CD4-positive, alpha-beta T cell treated with Interleukin-6 at 100 ng/mL for 8 hours (primary cell): ENCODE measurements at places on chromosomes 2 and 18.

- DNase-seq = no peak
These were observed 25.8 kb upstream of the LRP2 start for GRCh38 chr2:169388161-169388560.

DNA sequence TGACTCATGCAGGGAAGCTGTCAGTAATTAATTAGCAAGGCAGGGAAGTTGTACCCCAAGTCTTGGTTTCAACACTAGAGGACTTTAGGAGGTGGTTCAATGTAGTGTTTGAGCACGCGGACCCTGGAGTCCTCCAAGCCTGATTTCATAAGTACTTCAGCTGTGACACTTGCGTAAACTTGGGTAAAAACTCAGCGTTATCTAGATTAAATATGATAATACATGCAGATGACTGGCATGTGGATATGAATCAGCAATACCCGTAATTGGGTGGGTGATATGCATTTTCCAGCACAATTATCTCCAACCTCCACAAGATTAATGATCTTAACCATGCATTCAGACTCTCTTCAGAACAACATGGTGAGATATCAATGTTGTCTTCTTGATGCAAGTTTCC, 5.2 kb downstream of the UGT1A7 start:
- DNase-seq = no peak

- no peak for DNase-seq
These were observed 195.6 kb upstream of the MC4R start for GRCh38 chr18:60568220-60568619.

DNA sequence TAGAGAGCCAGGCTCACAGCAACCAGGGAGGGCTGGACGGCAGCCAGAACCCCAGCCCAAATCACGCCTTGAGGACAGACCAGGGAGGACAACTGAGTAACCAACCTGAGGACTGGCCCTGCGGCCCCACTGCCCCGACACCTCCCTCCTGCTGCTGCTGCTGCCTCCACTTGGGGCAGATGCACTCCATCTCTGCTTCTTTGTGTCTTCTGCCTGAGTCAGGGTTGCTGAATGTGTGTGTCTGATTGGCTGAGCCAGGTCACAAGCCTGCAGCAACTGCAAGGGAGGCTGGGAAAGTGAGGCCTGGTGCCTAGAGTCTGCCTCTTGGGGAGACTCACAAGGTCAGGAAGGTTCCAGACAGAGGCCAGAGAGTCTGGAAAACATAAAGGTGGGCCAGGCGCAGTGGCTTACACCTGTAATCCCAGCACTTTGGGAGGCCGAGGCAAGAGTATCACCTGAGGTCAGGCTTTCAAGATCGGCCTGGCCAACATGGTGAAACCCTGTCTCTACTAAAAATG, 83.4 kb downstream of the ZFP36L2 start:
- peak; percentile 64 for DNase-seq

DNA sequence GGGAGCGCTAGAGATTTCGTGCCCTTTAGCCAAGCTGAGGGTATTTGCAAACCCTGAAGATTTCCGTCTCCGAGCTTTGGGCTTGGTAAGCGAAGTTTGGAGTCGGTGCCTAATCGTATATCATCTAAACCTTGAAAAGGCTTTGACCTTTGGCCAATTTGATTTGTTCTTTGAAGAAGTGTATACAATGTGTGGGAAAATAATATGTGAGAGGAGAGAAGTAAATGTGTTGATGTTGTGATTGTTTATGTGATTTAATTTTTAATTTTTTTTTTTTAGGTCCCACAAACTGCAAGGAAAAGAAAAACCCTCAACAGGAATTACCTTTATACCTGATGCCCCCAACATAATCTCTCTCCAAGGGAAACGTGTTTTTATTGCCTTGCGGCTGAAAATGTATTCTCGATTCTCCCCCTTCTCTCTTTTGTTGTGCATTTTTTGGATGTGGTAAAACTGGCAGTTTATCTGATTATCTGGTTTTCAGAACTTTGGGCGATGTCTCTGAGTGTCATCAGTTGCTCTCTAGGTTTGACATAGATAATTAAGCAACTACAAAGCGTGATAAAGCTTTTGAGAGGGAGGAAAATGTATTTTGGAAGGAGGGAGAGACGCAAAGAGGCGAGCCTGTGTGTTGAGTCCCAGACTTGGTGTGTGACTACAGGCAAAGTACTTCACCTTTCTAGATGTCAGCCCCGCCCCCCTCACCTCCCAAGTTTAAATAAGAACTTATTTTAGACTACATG, 912 bp upstream of the FBXO11 start:
- DNase-seq = peak; percentile 46

DNA sequence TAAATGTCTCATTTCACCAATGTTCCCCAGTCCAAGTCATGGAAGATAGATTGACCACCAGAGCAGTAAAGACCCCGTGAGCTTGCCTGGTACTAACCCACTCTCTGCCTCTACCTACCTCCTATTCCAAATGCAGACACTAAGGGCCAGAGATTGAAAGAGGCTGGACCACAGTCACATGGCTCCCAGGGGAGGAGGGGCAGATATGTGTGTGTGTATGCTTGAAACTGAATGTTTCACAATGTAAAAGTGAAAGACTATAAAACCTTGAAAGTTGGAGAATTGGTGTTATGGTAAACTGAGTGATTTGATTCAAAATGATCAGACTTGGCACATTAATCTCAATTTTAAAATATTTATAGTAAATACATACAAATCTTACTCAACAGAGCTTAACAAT, 21.7 kb upstream of the KLHL29 start:
- DNase-seq = no peak

DNA sequence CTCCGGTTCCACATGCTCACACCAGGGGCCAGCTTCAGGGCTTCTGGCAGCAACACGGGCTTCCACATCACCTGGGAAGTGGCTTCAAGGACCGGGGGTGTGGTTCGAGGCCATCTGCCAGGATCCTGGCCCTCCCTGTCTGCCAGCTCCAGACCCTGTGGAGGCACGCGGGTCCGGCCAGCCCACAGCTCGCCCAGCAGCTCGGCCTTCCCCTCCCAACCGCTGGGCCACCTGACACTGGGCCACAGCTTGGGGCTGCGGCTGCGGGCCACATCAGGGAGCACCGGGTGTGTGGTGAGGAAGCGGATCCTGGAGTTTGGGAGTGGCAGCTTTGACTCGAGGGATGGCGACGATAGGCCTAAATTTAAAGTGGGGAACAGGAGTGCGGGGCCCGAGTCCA, 7.0 kb downstream of the C2orf81 start:
- DNase-seq = no peak

DNA sequence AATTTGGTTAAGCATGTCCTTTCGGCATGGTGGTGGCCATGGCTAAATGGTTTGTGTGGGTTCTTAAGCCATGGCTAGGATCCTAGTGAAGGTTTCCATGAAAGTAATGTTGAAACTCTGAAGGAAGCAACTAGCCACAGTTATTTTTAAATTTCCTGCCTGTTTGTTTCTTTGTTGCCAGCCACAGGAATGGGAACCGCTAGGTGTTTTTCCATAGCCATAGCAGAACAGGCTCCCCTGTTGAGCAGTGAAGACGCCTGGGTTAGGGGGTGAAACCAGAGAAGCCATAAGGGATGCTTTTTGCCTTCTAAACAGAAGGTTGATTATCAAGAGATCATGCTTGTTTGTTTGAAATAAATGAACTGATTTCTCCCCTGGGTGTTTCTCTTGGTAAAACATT, 60.1 kb upstream of the CHMP1B start:
- DNase-seq = no peak

DNA sequence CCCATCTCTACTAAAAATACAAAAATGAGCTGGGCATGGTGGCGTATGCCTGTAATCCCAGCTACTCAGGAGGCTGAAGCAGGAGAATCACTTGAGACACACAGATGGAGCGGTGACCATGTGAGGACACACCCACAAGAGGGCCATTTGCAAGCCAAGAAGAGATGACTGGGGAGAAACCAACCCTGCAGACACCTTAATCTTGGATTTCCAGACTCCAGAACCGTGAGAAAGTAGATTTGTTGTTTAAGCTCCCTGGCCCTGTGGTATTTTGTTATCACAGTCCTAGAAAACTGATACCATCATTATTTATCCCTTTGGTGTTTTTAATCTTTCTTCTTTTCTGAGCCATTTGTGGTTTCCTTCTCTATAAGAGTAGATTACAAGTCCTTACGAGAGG, 88.6 kb upstream of the ID2 start:
- no peak for DNase-seq

DNA sequence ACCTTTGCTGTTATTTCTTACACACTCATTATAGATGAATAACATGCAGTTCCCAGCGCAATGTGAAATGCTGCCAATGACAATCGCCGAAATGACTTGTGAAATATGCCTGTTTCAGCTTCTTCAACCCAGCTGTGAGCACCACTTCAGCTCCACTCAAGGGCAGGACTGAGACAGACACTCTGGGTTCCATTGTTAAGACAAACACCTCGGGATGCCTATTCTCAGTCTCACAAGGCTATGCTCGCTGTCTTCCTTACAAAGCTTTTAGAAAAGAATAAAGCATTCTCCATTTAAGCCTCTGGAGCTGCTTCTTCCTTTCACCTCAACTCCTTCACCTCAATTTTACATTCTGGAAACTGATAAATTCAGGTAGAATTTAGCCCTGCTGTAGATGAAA, 4.2 kb downstream of the CBLN2 start:
- no peak for DNase-seq

- no peak for DNase-seq
These were observed 60.3 kb upstream of the GREB1L start for GRCh38 chr18:21181766-21182165.

GRCh38 chr18:56659111-56659510, 8.0 kb downstream of the WDR7 start:
- no peak for DNase-seq

GRCh38 chr2:190707726-190708125, 58.8 kb downstream of the NAB1 start:
- DNase-seq = no peak

- no peak for DNase-seq
These were observed 206.3 kb downstream of the AFF3 start for GRCh38 chr2:99936065-99936464.

DNA sequence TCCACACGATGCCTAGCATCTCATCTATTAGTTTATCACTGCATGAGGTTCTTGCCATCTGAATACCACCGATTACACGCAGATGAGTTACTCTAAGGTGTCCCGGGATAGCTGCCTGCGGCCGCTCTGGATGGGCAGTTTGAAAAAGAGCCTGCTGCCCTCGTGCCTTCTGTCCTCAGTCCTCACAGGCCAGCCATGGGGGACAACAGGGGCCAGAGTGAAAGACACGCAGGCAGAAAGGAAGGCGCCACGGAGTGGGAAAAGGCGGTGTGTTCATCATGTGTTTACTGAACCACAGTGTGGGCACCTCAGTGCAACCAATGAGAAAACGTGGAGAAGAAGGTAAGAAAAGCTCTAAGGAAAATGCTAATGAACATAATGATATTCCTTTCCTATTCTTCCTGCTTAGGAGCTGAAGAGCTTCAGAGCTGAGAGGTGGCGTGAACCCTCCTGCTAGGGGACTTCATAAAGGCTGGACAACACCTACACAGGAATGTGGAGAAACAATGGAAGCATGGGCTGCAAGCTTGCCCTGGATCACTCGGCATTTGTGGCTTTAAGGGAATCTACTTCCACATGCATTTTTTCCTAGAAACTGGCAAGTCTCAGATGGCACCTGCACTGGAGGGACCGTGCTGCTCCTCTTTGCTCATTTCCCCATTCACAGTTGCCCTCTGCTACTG, 50.9 kb downstream of the CABYR start:
- no peak for DNase-seq
